Psoas muscle (tissue), 8 donors: ENCODE measurements at places on chromosomes 2 and 18. TPM values are rescaled to one million over a fixed set of nuclear protein-coding genes. Genes with fewer than 3 reads are reported as not detected.

DNA sequence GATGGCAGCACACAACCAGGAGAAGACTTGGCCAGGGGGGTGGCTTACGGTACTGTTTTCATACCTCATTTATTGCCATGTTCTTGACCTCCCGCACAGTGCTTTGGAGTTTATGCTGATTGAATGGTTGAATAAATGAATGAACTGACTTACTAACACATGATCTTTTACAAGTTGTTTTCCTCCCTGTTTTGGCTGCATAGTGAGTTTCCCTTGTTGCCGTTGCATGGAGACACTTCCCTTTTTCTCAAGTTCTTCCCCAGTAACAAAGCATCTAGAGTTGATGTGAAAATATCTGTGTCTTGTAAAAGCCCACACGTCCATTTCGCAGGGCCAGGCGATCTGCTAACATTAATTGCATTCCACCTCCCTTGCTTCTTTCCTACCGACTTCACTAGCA, 35.7 kb upstream of the RAB1A start:
- no peak for DNase-seq

DNA sequence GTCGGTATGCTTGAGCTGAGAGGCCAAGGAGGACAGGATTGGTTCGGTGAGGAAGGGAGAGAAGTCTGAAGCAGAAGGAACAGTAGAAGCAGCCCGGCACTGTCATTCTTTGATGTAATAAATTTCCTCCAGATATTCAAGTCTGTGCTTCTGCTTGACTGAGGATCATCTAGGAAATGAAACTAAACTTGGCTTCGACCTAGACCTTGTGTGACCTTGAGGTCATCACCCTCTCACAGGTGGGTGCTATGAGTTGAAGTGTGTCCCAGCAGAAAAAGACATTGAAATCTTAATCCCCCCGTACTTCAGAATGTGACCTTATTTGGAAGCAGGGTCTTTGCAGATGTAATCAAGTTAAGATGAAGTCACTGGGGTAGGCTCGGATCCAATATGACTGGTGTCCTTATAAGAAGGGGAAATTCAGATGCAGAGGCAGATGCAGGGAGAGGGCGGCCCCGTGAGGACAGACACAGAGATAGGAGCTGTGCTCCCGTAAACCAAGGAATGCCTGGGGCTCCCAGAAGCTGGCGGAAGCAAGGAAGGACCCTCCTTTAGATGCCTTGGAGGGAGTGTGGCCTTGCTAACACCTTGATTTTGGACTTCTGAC, 49.0 kb downstream of the PRKCE start:
- no peak for DNase-seq

- no peak for DNase-seq
These were observed 51.5 kb upstream of the DCC start for GRCh38 chr18:52288403-52289004.

- no peak for DNase-seq
These were observed 408.9 kb downstream of the RIT2 start for GRCh38 chr18:42706618-42707017.

DNA sequence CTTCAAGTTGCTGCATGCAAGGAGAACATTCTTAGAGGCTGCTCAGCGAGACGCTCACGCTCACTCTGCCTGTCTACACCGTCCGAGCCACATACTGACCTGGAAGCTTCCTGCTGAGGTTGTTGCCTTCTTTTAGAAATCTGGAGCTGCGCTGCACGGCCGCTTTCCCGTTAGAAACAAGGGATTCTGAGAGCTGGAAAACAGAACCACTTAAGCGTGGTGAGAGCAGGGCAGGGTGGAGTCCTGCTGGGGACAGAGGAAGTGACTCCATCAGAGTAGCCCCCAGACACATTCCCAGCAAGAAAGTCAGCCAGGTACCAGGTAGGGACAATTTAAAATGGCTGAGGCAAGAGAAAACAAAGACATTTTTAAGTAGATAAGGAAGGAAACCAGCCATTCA, 135.2 kb downstream of the LAMA1 start:
- no peak for DNase-seq

GRCh38 chr2:58447586-58447985, 206.5 kb upstream of the FANCL start:
- DNase-seq = no peak

GRCh38 chr2:30363406-30363805, 83.6 kb upstream of the LCLAT1 start:
- DNase-seq = no peak

DNA sequence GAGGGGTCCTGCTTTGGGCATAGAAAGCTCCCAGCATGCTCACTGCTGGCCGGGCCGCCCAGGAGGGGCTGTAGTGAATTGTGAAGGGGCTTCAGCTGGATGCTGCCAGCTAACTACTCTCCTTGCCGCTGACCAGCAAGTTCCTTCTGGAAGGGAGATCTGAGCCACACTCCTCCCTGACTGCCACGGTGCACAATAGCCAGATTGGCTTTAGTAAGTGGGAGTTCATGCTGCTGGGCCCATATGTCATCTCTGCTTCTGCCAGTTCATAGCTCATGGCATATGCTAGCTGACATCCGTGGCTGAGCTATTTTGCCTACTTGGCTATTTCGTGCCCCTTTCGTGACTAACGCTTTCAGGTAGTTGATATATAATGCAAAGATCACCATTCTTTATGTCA, 51.6 kb upstream of the ROCK2 start:
- DNase-seq = no peak

The LRATD1 gene
- 0.42 TPM for total RNA-seq

The TWSG1 gene
- 6.2 TPM for total RNA-seq

The SLC40A1 gene
- 65.7 TPM for total RNA-seq

- DNase-seq = no peak
These were observed 57.8 kb upstream of the SPRED2 start for GRCh38 chr2:65490222-65490621.

DNA sequence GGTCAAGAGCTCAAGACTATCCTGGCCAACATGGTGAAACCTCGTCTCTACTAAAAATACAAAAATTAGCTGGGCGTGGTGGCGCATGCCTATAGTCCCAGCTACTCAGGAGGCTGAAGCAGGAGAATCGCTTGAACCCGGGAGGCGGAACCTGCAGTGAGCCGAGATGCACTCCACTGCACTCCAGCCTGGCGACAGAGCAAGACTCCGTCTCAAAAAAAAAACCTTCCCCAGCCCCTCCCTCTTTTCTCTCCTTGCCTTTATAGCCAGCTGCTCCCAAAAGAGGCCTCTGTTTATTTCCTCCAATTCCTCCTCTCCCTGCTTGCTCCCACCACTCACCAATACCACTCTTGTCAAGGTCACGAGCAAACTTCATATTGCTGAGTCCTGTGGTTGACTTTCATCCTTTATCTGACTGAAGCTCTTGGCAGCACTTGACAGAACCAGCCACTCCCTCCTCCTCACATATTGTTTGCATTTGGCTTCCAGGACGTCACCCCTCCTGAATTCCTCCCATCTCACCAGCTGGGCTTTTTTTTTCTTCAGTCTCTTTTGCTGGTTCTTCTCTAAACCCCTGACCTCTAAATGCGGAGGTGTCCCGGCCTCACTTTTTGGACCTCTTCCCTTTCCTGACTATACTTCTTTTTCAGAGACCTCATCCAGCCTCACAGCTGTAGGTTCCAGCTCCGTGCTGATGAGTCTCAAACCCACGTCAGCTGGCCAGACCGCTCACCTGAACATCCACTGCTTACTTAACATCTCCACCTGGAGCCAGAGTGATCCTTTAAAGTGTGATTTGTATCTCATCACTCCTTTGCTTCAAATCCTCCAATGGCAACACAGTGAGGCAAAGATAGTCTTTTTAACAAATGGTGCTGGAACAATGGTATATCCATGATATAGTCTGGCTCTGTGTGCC, 84.6 kb upstream of the CAB39 start:
- DNase-seq = no peak
